Prostate gland (tissue), 2 donors: ENCODE measurements at places on chromosomes 12 and 14. TPM values are rescaled to one million over a fixed set of nuclear protein-coding genes. Genes with fewer than 3 reads are reported as not detected.

Gene ARHGEF40
- 12.4 TPM for total RNA-seq

Gene KRT8
- 182 TPM for total RNA-seq

DNA sequence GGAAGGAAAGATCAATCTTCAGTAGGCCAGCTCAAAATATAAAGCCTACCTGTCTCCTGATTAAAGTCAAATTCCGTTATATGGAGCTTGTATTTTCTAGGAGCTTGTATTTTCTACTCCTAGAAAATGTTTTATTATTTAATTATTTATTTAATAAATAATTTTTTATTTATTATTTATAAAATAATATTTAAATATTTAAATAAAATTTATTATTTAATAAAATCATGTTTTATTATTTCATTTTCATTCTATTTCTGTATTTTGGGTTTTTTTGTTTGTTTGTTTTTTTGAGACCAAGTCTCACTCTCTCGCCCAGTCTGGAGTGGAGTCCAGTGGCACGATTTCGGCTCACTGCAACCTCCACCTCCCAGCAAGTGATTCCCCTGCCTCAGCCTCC is 9.7 kb downstream of the OR6C75 start:
- no peak for DNase-seq

GRCh38 chr12:3533703-3534386 is 42.8 kb downstream of the PRMT8 start:
- peak; percentile 69 for DNase-seq

DNA sequence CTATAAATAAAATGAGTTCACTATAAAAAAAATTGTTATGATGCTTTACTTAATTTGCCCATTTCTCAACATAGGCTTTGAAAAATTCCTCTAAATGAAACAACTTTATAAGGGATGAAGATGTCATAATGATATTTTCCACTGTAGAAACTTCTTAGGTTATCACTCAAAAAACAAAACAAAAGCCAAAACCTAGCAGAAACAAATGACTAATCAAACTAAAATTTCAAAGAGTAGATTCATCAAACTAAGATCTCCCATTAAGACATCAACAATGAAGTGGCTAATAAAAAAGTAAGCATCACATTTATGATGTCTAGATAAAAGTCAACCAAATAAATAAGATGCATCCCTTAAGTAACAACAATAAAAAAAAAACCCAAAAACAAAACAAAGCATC is 36.9 kb upstream of the TTC7B start:
- DNase-seq = no peak

DNA sequence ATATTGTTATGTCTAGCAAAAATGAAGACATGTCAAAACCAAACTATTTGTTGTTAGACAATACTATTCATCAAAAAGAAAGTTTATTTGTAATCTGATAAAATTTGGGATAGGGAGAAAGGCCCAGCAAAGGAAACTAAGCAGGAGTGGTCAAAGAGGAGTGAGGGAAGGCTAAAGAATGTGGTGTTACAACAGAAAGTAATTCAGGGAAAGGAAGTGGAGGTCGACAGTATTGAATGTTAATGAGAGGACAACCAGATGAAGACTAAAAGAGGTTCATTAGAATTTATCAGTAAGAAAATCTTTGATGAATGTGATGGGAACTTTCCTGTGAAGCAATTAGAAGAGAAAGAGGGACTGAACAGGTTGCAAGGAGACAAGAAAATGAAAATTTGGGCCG is 33.9 kb downstream of the PLCZ1 start:
- DNase-seq = no peak

DNA sequence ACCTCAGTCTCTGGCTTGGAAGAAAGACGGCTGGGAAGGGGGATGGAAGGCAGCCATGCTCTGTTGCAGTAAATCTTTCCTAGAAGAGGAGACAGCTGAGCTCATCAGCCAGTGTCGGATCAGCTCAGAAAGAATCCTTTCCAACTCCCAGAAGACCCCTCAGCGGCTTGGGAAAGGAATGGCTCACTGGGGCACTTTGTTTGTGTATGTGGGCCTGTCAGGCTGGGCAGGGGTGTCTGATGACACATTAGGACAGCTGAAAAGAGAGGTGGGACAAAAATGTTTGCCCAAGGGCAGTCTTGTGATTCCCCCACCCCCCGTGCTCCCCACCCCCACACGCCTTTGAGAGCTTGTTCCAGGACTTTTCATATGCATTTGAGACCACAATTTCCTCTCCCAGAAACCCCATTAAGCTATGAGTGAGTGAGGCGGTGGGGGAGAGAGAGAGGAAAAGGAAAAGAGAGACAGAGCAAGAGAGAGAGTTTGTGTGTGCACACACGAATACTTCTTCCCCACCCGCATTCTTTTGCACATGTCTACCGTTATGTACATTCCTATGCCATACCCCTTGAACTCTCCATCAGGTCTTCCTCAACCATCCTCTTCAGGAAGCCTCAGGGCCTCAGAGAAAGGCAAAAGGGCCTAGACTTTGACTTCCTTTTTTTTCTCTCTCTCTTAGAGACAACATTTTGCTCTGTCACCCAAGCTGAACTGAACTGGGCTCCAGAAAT is 198.9 kb downstream of the ZFP36L1 start:
- no peak for DNase-seq

DNA sequence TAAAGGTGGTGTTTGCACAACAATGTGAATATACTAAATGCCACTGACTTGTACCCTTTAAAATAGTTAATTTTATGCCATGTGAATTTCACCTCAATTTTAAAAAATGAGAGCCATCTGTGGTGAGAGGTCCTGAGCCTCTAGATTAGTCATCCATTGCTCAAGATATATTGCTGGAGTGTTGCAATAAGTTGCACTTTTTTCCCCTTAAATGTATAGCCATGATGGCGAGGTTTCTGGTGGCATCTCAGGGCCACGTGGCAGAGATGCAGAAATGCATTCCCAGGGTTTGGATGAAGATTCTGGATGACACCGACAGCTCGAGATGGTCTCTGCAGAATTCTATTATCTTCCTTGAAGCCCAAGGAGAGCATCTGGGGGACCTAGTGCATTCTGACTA is 153.7 kb downstream of the AACS start:
- DNase-seq = no peak

- no peak for DNase-seq
These were observed 14.8 kb downstream of the JDP2 start for GRCh38 chr14:75442642-75443041.

GRCh38 chr12:46963977-46964971 is 115.1 kb upstream of the PCED1B start:
- no peak for DNase-seq

GRCh38 chr14:103205541-103205906 is 82.3 kb downstream of the TNFAIP2 start:
- no peak for DNase-seq

DNA sequence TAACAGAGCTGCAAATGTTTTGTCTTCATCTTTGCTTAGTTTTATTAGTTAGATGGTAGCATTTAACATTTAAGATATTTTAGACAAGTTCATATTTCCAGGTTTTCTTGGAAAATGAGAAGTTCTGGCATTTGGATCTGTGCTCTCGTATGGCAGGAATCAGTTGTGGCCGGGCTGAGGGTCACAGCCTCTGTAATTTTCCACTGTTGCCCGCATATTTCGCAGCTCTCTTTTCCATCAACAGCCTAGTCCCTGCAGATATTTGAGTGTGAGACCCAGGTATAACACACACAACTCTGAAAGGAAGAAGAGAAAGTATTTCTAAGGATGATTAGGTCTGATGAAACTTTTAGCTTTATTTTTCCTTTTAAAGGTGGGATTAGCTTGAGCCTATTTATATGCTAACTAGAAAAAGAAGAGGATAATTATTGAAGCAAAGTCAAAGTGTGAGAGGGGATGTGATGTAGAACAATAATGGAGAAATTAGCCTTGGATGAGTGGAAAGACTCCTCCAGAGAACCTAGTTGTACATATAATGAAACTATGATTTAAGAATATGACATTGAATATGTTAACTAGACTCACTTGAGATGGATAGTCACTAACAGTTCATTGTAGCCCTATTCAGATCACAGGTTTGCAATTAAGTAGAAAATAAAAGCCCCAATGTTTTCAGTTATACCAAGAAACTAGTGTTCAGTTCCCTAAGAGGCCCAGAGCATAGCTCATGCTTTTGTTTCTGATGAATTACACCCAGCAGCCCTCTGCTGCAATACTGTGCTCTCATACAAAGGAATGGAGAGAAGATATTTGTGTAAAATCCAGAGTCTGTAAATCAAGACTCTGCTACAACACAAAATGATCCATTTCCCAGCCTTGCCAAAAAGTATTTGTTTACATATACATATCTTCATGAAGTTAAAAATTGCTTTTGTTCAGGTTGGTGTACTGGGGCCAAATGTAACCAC is 158.4 kb downstream of the C12orf50 start:
- no peak for DNase-seq

- DNase-seq = no peak
These were observed 466.3 kb downstream of the DIO2 start for GRCh38 chr14:79745046-79745445.

DNA sequence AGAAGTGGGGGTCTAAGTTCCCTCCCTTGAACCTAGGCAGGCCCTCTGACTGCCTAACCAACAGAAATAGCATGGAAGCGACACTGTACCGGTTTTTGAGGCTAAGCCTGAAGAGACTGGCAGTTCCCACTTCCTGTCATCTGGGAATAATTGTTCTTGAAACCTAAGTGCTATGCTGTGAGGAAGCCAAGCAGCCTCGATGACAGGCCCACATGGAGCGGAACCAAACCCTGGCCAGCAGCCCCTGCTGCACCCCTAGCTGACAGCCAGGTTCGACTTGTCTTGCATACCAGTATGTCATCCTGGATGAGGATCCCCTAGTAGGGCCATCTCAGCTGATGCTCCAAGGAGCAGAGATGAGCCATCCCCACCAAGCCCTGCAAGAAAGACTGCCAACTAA is 6.4 kb upstream of the GPR68 start:
- DNase-seq = no peak

- no peak for DNase-seq
These were observed 230.9 kb upstream of the DDHD1 start for GRCh38 chr14:53384073-53384472.

DNA sequence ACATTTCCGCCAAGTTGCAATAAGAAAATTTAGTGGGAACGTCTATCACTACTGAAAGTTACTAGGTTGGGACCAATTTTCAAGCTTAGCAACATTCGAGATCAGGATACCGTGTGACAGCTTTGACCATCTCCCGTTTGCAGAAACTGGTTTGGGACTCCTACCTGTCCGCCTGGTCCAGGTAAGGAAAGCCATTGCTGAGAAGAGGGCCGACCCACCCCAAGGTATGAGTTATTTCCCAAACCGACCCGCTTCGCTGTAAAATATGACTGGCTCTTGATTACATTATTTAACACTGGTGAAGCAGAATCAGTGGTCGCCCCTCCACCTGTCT is 271 bp downstream of the DNAI7 start:
- no peak for DNase-seq
